ENCODE measurements at places on chromosomes 5 and 9.

DNA sequence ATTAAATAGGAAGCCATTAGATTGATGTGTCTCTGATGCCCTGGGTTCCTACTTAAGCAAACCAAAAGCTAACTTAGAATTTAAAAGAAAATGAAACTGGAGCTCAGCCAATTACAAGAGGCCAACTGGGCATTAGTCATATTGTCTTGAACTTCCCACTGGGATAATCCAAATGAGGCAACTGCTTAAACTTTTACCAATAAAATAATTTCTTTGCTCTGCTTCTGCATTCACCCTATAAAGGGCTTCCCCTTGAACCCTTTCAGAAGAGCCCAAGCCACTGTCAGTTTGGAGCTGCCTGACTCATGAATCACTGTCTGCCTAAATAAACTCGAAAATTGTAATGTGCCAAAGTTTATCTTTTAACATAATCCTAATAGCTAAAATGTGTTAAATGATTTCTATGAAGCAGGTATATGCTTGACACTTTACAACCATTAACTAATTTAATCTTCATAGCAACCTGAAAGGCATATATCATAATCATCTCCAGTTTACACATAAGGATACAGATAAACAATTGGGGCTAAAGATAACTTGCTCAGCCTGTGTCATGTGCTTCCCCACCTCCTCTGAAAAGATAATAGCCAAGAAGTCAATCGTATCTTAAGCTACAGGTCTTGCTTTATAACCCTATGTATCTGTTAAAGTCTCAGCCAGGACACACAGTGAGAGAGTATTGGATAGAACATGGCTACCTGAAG is 11.5 kb downstream of the GPR150 start:
- DNase-seq, result no peak

DNA sequence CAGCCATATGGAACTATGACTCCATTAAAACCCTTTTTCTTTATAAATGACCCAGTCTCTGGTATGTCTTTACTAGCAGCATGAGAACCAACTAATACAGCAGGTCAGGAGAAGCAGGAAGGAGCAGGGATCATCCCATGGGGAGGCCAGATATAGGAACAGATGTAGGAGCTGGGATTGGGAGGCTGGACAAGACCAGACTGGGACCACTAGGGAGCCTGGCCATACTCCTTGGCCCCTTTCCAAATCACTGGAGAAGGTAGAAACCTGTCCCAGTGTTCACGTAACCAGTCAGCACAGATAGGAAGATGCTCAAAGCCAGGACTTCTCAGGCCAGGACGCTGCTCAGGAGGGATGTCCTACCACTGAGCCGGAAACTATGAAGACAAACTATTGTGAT is 95.5 kb downstream of the LMX1B start:
- no peak for DNase-seq

GRCh38 chr5:96228408-96228807 is 204.6 kb downstream of the PCSK1 start:
- no peak for DNase-seq

- DNase-seq, result no peak
Measured at GRCh38 chr5:172733131-172733973, 37.6 kb downstream of the DUSP1 start.

DNA sequence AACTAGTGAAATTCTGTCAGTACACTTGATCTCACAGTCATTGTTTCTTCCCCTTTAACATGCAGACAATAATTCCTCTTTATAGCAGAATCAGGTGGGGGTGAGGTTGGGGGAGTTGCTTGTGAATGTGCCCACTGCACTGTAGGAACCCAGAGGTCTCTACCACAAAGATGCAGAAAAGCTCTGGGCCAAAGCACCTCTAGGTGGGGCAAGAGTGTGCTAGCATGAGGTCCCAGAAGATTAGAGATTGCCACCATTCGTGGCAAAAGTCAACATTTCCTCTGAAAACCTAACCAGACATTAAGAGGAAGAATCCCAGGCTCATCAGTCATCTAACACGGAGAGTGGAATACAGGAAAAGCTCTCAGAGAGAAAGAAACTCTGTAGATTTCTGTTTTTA is 74.5 kb downstream of the PTCD2 start:
- no peak for DNase-seq

- no peak for DNase-seq
Measured at GRCh38 chr5:10502578-10502977, 60.9 kb downstream of the ROPN1L start.

GRCh38 chr5:123949807-123950340 is 437.9 kb downstream of the CSNK1G3 start:
- no peak for DNase-seq

- no peak for DNase-seq
Measured at GRCh38 chr5:176620333-176620981, 9.9 kb downstream of the SNCB start.

DNA sequence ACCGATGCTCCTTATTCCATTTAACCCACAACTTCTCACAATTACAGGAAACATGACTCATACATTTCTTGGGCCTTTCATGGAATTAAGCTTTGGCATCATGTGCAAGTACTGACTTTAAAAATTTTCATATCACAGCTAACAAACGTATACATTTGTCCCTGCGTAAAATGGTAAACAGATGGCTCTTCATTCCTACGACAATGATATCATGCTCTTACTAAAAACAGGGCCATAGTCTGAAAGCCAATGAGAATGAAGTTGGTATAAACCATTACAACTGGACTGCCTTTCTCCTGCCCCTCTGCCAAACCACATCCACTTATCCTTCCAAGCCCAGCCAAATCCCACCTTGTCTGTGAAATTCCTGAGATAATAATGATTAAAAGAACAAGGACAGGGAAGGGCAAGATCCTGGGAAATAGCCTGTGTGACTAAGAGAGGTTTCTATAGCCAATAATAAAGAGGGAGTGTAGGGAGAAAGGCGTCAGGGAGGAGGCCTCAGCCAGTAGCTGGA is 44.9 kb upstream of the ZNF366 start:
- no peak for DNase-seq
